Activated CD4-positive, CD25-positive, alpha-beta regulatory T cell (primary cell): ENCODE measurements at places on chromosomes 12 and 14.

DNA sequence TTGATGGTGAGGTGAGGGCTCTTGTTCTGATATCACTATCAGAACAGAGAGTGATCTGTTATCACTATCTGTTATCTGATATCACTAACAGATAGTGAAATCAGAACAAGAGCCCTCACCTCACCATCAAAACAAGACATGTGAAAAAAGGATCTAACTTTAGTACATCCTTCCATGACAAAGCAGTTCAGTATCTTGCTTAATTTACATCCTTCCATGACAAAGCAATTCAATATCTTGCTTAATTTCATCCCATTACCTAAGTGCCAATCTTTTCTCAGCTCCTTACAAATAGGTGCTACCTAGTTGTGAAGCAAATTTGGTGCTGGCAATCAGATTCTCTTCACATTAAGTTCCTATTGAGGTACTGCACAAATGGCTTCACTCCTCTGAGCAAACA lies 1865.6 kb upstream of the FLRT2 start:
- no peak for DNase-seq

DNA sequence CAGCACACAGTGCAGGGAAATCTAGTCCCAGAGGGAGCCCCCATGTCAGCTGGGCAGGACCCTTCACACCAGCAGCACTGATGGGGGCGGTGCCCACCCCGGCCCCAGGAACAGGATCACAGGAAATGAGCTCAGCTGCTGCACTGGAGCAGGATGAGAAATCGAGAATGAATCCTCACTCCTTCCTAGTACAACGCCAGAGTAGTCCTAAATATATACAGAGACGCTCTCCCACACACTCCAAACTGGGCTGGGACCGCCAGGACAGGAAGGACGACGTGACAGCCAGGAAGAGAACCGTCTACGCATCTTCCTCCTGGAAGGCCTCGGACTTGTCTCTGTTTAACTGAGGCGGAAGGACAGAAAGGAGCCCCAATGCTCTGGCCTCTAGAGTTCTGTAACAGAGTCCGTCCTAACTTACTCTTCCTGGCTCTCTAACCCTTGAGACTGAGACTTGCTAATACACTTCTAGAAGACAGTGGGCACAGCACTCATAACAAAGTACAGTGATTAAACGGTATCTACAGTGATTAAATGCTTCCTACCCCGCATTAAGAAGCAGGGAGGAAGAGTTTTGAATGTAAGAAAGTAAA lies 33.4 kb downstream of the CDC42BPB start:
- DNase-seq = no peak

DNA sequence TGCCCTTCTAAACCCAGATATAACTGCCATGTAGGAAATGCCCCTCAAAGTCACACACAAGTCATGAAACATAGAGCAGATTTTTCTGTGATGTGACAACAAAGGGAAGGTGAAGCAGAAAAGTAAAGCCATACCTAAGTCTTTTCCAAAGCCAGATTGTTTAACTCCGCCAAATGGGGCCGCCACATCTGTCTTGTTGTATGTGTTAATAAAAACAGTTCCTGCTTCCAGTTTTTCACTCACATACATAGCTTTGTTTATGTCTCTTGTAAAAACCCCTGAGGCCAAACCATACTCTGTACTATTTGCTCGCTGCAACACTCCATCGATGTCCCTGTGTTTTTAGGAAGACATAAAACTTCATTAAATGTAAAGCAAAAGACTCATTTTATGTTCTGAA lies 40.3 kb downstream of the NOPCHAP1 start:
- DNase-seq = no peak

GRCh38 chr12:79737875-79738718 lies 47.3 kb upstream of the PAWR start:
- no peak for DNase-seq

GRCh38 chr12:84016956-84017355 lies 895.6 kb downstream of the SLC6A15 start:
- no peak for DNase-seq

DNA sequence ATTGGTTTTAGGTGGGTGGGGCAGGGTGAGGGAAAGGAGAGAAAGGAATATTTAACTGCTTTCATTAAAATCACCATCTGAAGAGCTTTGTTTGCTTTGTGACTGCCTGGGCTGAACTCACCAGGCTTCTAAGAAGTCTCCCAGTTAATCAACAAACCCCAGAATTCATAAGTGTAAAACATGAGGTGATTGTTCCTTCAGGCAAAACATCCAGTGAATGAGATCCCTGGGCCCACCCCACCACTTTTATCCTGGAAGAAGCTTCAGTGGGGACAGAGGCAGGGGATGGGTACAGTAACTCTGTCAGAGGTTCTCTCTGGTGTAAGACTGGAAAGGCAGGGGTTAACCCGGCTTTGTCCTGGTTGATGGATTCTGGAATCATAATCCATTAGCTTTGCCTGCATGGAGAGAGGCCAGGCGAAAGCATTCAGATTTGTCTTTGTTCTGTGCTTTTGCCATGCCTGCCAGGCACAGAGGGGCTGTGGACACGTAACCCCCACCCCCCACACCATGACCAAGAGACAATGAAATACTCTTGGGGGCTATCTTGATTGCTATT lies 16.7 kb downstream of the PDE1B start:
- DNase-seq = no peak

DNA sequence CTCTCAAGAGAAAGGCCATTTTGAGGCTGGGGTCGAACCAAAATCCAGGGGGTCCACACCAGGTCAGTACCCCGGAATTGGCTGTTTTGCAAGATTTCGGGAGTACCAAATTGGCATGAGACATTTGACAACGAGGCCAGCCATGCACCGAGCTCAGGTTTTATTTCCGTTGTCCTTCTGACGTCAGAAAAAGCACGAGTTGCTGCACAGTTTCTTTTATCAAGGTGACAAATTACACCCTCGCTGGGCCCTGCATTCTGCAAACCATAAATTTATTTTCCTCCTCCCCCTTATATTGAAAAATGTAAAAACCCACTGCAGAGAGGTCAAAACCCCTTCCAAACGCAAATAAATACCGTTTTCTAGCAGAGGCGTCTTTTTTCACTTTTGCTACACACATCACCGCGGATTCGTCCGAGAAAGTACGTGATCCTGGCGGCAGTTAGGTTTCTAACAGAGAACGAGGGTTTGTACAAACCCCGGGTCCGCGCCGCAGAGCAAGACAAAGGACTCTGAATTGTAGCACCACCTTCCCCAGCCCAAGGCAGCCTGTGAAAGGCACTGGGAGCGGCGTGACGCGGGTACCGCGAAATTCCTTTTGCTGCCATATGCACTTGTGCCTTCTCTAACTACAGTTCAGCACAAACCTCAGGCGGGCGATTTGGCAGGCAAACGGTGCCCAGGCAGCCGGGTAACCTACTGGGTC lies 1.8 kb downstream of the SLC38A1 start:
- peak; percentile 25 for DNase-seq

- no peak for DNase-seq
Observed at GRCh38 chr14:26993556-26993955, 395.7 kb upstream of the NOVA1 start.

DNA sequence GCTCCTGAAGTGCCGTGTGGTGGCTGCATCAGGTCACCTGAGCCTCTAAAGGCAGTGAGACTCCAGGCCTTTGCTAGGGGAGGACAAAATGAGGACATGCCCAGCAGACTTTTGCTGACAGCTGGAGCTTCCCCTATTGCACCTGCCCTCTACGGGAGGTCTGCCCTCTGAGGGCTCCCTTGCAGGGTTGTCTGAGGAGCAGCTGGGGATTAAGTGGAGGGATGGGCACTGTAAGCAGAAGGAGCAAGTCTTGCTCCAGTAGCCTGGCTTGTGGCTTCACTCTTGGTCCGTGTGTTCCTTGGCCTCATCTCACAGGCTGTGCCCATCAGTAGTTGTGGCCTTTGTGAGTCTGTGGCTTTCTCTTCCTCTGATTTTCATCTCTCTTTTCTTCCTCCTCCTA lies 66.9 kb upstream of the NRXN3 start:
- DNase-seq = no peak

- DNase-seq = no peak
Observed at GRCh38 chr12:44294649-44295048, 458.8 kb downstream of the TMEM117 start.

DNA sequence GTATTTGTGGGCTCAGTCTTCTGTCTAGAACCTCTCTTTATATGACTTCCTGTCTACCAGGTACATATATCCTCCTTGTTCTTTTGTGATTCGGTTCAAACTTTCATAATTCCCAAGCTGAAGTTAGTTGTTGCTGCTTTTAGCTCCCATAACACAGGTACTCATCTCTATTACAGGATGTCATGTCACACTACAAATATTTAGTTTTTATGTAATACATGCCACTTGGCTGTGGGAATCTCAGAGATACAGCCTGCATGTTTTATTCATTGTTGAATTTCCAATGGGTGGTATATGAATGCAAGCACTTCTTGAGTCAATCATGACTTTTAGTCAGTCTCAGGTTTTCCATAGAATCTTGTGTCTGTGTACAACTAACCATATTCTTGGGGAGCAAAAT lies 122.7 kb downstream of the SINHCAF start:
- DNase-seq = no peak

GRCh38 chr12:111741235-111741812 lies 25.4 kb upstream of the ALDH2 start:
- DNase-seq = no peak

GRCh38 chr12:48189331-48190125 lies 6.1 kb downstream of the CCDC184 start:
- peak; percentile 14 for DNase-seq

GRCh38 chr12:52515927-52516831 lies 4.0 kb downstream of the KRT5 start:
- DNase-seq = no peak

DNA sequence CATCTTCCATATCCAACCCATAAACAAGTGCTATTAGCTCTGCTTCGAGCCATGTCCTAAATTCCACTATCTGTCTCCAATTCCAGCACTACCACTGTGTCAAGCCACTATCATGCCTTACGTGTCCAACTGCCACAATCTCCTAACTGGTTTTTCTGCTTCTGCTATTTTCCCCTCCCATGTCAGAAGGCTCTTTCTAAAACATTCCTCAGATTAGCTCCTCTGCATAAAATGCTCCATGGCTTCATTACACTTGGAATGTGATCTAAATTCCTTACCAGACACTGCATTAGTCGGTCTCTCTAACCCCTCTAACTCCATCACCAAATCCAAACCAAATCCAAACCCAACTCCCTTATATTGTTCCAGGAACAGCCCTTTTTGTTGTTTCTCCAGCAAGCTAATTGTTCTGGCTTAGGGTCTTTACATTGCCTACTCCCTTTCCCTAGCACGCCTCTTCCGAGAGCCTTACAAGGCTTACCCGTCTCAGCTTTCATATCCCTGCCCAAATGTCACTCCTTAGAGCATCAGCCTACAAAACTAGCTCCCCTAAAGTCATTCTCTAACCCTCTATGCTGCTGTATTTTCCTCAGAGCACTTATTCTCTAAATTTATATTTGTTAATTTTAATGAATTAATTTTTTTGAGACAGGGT lies 139.7 kb downstream of the HELB start:
- no peak for DNase-seq

DNA sequence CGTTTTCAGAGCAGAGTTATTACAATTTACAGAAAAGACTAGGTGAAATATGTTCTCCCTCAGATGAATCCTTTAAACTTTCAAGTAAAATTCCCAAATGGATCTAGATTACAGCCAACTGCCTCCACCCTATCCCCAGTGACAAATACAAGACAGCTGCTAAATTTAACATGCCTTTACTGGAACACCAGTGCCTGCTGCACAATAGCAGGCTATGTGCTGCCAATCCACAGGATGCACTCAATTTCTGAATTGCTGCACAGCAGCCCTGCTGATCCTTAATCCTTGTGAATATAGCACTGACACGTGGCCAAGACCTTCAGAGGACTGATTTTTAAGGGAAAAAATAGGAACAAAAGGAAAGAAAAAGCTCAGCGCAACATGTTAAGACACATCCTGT lies 128.9 kb downstream of the CCER1 start:
- DNase-seq = no peak

DNA sequence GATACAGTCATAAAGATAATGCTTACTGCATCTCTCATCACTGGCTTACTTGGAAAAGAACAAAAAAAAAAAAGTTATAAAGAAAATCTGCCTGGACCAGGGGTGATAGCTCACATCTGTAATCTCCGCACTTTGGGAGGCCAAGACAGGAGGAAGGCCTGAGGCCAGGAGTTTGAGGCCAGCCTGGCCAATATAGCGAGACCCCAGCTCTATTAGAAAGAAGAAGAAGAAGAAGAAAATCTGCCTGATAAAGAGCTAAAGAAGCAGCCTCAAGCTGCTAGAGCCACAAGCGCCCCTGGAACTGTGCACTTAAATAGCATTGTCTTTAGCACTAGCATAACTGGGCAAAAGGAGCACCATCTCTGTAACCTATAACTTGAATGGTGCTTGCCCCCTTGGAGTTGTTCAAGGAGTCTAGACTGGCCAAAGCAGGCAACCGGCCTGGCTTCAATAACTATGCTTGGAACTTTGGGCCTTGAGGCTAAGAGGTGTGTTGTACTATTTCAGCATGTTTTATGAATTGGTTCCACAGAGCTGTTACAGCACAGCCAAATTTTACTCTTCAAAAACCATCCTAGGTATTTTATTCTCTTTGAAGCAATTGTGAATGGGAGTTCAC lies 53.2 kb downstream of the SINHCAF start:
- no peak for DNase-seq

DNA sequence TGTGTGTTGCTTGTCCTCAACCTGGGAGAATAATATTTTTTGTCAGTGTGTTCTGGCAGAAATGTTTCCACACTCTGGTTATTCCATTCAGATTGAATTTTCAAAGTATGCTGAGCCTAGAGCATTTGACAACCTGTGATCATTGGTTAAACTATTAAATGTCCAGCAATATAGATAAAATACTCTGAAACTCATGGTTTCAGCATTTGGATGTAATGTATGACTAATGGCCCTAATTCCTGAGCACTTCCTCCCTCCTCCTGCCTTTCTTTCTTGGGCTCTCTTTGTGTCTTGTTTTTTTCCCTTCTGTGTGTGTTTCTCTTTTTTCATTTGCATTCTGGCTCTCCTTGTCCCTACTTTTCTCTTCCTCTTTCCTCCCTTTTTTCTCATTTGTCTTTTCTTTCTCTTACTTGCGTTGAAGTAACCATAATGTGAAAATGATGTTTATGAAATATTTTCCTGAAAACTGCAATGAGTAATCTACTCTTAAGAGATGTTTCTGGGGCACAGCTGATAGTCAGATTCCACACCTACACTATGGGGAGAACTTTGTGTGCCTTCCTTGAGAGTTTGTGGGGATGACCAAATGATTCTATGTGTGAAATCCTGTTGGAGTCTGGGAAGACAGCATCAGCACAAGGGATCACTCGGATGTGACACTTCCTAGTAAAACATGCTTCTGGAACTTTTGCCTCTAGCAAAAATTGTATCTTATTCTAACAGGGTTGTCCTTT lies 74.6 kb downstream of the FRMD6 start:
- DNase-seq = no peak
